A673 (cell line): ENCODE measurements at places on chromosomes 1 and 21.

DNA sequence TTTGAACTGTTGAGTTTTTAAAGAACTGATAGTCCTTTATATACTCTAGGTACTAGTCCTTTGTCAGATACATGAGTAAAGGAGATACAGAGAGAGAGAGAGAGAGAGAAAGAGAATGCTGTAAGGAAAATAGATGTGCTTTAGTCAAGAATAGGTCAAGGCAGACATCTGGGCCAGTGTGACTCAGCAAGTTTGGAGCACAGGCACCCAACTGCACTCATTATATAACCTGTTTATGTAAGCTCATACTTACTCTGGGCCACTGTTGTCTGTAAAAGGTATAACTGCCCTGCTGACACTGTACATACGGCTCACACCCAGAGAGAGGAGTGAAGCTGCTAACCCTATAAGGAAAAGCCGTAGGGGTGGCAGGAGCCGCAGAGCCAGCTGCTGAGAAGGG lies 32.2 kb upstream of the AKT3 start:
- DNase-seq = no peak

DNA sequence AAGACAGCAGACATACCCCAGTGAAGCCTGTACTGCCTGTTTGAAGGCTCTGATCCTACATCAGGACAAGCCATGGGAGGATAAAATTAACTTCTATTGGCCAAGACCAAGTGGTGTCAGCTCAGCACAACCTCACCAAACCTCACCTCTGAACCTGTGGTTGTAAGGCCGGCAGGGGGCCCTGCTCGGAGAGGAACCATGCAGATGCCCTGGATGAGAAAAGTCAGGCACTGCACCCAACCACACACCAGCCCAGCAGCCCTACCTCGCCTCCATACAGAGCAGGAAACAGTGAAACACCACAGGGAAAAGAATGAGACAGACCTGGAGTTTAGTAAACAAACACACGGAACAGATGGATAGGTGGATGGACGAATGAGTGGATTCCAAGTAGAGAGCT lies 70.0 kb upstream of the PAX7 start:
- no peak for DNase-seq

GRCh38 chr1:207069061-207069460 lies 16.0 kb downstream of the PFKFB2 start:
- DNase-seq = no peak

DNA sequence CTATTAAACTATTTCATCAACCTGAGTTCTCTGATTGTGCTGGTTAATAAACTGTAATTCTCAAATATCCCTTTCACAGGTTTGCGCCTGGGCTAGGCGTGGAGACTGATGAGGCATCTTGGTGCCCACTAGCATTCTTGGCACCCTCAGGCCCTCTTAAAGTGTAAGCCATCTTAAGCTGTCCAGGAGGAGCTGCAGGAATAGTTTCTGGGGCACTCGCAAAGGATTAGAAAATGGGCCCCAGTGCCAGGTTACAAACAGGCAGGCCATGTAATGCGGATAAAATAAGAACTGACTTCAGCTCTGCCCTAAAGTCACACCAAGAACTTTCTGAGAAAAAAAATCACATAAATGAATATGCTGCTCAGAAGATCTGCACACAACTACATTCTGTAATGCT lies 1.1 kb downstream of the CASQ2 start:
- DNase-seq = no peak

DNA sequence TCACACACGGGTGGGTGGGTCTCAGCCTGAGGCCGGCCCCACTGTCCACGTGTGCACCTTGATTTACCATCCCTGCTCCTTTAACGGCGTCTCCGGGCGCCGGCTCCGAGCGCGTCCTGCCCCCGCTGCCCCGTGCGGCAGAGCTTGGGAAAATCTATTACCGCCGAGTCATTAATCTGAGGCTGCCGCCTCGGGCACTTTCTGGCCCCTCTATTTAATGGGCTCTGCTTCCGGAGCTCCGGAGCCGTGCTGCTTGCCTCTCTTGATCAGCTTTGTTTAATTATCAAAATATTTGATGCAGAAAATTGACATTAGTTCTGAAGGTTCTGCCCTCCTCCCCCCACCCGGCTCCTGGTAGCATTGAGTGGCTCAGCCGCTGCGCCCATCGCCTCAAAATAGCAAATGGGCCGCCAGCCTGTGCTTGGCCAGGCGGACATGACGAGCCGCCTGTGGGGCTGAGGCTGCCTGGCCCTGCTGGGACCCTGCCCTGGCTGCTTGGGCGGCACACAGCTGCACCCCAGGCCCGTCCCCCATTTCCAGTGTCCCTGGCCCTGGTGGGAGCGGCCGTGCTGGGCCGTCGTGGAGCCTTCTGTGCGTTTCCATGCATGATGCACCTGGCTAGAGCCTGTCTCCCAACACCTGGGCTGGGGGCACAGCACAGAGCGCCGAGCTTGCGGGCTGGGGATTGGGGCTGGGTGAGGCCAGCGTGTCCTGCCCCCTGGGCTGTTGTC lies 81.6 kb upstream of the TTC34 start:
- DNase-seq = no peak

DNA sequence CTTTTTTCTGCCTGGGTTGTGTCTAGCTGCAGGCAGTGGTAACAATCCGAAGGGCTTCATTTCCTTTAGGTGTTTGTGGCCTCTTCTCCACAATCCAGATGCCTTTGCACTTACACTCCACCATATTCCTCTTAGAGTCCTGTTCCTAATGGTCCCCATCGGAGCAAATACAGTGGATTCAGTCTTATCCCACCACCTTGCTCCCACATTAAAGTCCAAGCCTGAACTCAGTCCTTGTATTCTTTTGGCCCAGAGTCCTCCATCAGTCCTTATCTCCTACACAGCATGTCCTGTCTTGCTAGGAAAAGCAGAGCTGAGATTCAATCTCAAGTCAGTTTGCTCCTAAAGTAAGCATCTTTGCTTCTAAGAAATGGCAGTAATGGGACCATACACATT lies 8.8 kb downstream of the CYP2J2 start:
- no peak for DNase-seq

- no peak for DNase-seq
Measured at GRCh38 chr1:90486996-90487395, 230.1 kb downstream of the BARHL2 start.

DNA sequence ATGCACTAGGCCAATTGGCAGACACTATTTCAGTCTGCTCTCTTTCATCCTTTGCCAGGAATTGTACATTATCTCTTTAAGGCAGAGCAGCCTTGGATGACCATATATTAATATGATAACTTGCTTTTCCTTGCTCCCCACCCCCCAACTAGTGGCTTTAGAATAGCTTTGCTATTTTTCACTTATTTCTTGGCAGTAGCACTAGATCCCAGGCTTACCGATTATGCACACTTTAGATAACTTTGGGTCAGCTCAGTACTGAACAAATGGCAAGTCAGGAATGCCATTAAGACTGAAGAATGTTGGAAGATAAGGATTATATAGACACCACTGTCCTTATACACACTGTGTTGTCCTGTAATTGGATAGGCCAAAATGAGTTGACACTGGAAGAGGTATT lies 146.4 kb downstream of the FGGY start:
- no peak for DNase-seq

DNA sequence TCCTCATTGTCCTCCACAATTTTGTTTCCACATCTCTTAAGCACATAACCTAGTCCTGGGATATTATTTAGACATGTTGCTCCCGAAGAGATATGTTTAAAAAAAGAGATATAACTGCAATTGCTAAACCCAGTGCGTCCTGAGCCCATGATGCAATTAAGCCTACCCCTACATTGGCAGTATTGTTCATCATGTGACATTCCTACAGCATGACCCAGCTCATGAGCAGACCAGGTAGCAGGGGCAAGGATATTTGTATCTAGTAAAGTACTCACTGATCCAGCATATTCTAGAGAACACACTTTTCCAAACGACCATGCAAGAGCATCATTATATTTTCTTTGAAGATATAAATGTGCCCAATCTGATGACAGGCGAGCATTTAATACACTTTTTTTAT lies 1.2 kb downstream of the ADAM30 start:
- DNase-seq = no peak

DNA sequence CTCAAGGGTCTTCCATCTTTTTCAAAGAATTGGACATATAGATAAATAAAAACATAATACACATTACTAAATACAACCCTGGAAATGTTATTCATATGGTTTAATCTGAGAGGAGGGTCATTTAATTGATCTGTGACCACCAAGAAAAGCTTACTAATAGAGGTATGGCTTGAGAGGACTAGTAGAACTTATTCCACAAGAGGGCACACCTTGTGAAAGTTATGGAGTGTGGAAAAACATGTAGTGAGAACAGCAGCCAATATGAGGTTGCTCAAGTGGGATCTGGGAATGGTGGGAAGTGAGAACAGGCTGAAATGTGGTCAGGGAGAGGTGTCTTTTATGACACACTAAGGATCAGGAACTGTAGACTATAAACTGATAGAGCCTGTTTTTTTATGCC lies 973.5 kb upstream of the B3GALT2 start:
- DNase-seq = no peak

GRCh38 chr21:25879203-25879602 lies 144.4 kb downstream of the GABPA start:
- DNase-seq = no peak

DNA sequence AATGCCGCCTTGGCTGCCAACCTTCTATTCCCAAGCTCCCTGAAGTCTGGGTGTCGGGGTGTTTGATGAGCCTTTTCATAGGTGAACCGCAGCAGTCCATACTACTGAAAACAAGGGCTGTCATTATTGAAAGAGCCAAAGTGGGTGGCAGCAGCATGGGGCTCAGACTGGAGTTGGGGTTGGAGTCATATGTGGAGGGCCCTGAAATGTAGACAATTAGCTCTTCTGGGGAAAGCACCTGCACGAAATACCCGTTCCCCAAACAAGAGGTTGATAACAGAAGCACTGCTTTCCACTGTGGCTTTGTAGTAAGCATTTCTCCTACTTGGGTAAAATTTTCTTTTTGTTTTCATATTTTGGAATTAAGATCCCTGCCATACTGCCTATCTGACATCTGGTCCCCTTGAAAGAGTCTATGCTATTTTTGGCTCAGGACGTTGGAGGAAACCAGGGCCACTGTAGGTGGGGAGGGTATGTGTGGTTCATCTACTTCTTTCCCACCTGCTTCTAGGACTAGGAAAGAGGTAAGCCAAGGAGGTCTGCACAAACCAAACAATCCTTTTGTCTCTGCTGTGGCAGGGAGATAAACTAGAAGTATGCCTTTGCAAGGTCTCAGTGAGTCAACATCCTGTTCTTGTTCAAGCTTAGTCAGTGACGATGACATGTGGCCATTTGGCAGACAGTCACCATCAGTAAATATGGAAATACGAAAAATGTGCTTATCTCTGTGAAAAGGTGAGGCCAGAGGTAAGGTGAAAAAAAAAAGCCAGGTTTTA lies 197.0 kb upstream of the UBE2U start:
- peak; percentile 17 for DNase-seq

- peak; percentile 10 for DNase-seq
Measured at GRCh38 chr1:228919914-228920313, 184.6 kb downstream of the RHOU start.

GRCh38 chr1:52554756-52555155 lies 1.9 kb upstream of the TUT4 start:
- DNase-seq = no peak

DNA sequence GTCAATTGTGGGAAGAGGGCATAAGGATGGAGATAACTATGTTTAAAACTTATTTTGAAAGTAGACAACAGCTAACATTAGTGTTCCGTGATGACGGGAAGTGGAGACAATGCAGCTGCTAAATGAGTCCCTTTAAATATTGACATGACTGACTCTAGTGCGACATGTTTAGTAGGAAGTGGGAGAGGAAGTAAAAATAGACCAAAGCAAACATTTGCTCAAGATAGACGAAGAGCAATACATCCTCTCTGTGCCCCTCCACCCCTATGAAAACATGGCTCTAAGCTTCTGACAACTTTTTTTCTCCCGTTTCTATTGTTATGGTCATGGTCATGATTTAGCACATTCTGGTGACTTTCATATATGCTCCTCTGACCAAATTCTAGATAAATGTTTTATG lies 60.0 kb upstream of the HMCN1 start:
- DNase-seq = no peak

DNA sequence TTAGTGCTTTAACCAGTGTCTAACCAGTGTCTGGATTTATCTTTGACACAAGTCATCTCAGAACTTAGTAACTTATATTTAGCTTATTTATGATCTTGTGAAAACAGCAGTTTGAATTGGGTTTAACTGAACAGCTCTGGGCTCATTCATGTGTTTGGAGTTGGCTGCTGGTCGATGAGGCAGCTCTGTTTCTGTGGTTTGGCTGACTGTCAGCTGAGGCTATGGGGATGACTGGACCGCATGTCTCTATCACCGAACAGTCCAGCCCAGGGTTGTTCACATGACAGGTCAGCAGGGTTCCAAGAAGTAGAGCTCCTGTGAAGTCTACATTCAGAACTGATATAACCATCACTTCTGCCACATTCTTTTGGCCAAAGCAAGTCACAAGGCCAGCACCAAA lies 29.1 kb upstream of the C21orf91 start:
- no peak for DNase-seq

GRCh38 chr1:19708567-19709110 lies 44.0 kb downstream of the HTR6 start:
- DNase-seq = no peak

DNA sequence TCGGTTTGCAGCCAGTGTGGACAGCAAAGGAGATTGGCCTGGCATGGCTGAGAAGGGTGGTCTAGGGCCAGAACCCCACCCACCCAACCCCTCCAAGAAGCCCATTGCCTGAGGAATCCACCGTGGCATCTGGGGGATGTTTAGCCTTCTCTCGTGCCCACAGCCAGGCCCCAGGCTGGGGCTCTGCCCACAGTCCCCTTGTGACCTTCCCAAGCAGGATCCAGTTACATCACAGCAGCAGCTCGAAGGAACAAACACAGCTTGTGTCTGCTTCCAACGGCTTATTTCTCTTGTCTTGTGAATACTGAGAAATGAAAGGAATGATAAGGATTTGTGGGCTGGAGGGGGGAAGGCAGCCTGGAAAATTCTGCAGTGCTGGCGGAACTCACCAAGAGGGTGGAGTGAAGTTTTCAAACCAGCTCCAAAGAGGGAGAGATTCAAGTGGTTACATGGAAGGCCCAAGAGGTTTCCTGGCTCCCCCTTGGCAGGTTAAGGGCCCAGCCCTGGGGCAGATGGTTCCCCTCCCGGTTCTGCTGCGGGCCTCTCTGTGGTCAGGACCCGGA lies 61.6 kb downstream of the DHRS3 start:
- DNase-seq = no peak

DNA sequence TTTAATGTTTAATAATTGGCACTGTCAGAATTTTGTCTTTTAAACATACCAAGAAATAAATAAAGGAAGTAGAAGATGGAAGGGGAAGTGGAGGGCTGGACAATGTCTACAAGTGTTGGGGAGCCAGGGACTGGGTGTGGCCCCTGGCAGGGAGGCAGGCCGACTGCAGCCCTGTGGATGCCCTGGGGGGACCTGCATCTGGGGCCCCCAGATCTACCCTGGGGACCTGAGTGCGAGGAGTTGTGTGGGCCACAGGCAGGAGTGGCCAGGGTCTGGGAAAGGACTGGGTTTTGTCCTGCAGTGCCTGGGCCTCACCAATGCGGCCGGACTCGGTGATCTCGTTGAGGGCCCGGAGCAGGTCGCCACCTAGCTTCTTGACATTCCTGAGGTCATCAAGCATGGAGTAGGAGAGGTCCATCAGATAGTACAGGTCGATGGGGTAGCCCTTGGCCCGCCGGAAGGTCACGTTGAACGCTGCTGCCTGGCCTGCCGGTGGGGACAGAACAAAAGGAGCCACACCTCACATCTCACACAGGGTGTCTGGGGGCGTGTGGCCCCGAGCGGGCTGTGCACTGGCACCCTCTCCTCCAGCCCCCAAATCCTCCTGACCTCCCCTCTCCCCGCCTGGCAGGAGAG lies 17.5 kb downstream of the ITGB2 start:
- DNase-seq = no peak

- no peak for DNase-seq
Measured at GRCh38 chr1:20555025-20555757, 2.8 kb downstream of the FAM43B start.

GRCh38 chr21:14356746-14357145 lies 26.2 kb downstream of the HSPA13 start:
- DNase-seq = peak; percentile 18
